SW 1271 (cell line): ENCODE measurements at places on chromosomes 4 and X.
A peak's percentile ranks its signal among the peaks of the same experiment; 100 is the strongest.

- no peak for DNase-seq
Measured at GRCh38 chrX:128807367-128807766, 715.9 kb downstream of the SMARCA1 start.

DNA sequence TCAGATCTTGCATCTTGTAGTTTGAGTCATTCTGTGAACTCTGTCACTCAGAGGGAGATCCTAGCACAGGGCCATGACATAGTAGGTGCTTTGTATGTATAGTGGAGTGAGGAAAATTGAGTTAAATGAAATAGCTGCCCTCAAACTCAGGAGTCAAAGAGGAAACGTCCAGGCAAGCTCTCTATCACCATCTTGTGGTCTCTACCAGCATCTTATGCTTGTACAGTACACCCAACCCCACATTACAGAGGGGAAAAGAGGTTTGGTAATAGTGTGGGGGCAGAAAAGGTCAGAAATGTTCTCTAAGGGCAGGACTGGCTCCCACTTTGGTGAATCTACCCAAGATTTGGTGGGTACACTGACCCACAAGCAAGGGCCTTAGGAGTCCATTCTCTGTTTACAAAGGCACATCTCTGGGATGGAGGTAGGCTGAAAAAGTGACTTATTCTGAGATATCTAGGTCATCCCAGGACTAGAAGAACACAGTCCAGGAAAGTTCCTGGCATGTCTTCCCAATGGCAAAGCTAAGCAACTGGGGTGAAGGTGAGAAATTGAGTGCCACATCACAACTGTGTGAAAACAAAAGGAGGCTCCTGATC is 131.8 kb downstream of the OR13H1 start:
- peak; percentile 2 for DNase-seq

DNA sequence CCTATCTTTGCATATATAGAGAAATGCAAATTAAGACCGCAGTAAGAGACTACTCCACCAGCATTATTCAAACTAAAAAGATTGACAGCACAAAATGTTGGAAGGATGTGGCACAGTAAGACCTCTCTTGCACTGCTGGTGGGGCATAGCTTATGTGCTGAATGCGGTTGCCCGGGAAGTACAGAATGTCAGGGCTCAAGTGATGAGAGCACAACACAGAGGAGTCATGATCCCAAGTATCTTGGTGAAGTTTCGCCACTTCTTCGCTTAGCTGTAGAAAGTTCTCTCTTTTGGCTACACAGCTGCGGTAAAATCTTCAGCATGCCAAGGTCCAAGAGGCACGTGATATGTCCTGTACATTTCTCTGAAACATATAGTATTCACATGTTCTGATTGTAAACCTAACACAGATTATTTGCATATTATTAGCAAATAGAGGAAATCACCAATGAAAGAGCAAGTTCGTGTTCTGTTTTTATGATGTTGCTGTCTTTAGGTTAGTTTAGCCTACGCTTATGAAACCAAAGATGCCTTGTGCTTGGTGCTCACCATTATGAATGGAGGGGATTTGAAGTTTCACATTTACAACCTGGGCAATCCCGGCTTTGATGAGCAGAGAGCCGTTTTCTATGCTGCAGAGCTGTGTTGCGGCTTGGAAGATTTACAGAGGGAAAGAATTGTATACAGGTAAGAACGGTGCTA is 55.0 kb downstream of the HTT-AS start:
- no peak for DNase-seq

GRCh38 chrX:46630141-46630540 is 56.6 kb downstream of the CHST7 start:
- DNase-seq: no peak

- no peak for DNase-seq
Measured at GRCh38 chr4:177948853-177949252, 506.6 kb upstream of the AGA start.

DNA sequence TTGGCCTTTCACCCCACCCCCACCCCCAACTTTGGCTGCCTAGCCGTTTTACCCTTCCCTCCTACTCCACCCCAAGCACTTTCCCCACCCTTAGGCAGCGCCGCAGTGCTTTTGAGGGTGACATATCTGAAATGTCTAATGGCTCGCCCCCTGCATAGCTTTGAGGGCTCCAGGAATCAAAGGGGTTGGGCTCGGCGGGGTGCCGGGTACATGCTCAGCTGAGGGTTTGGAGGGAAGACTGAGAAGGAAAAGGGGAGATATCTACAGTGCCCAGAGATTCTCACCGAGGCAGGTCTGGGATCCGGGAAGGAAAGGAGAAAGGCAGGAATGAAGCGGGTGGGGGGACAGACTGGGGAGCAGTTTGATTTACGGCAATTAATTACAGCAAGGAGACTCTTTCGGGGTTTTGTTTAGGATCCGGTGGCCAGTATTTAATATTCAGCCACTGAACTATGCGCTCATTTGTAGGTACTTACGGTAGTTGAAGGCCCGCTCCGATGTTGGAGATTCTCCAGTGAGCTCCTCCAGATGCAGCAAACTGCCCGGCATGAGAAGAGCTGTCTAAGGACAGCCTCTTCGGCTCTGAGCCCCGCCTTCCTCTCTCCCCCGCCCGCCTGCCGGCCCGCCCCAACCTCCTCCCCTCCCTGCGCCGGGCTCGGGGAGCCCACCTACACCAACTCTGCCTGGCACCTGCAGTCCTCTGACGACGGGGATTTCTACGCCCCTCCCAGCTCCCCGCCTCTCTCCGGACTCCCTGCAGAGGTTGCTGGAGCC is at the start of gene IGSF1:
Gene IGSF1, minus strand, starts transcription at position 569 of the 774 bp plus-strand sequence. CDS start 2,632 bp downstream, outside the sequence.
- no peak for DNase-seq

DNA sequence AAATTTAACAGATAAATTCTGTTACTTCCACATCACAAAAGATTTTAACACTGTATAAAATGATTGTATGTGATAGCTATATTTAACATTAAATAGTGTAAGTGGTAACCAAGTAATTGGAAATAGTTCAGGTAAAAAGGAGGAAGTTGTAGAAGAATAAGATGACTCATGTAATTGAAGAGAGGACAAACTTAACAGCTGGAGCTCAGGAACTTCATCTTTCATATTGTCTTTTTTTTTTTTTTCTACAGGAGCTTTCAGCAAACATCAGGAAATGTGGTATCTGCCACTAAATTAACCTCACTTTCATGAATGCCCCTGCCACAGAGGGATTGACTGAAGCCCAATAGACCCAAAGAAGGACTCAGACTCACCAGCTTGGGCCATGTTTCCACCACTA is 188.4 kb upstream of the VEGFC start:
- no peak for DNase-seq

- no peak for DNase-seq
Measured at GRCh38 chrX:23616361-23616760, 50.9 kb upstream of the PRDX4 start.

DNA sequence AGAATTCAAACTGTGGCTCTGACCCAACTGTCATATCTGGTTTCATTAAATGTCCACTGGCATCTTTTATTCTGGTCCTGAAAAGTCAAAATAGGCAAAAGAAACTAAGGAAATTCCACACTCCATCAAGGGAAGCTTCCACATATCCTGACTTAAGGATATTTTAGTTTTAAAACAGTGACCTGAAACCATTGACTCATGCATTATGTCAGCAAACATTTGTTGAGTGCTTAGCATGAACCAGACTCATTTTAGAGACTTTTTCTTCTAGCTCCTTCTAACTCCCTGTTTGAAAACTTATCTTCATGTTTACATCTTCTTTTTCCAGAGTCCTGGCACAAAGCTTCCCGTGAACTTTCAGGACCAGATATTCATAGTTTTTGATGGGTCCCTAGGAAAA is 6.9 kb upstream of the CXCL1 start:
- DNase-seq: no peak

DNA sequence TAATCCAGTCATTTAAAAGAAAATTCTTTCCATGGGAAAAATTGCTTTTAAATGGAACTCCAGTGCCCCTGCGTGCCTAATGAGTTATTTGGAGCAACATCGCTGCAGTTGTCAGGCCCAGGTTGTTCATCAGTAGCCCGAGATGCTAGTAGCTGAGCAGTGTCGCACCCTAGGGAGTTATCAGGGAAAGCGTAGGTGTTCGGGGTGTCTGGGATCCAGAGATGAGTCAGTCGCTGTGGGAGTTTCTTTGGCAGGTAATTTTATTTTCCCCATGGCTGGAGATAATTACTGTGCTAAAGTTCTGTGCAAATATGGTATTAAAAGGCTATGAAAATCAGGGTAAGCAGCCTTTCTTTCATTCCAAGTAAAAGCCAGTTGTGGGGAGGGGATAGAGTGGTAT is 49.4 kb downstream of the ANXA3 start:
- no peak for DNase-seq

DNA sequence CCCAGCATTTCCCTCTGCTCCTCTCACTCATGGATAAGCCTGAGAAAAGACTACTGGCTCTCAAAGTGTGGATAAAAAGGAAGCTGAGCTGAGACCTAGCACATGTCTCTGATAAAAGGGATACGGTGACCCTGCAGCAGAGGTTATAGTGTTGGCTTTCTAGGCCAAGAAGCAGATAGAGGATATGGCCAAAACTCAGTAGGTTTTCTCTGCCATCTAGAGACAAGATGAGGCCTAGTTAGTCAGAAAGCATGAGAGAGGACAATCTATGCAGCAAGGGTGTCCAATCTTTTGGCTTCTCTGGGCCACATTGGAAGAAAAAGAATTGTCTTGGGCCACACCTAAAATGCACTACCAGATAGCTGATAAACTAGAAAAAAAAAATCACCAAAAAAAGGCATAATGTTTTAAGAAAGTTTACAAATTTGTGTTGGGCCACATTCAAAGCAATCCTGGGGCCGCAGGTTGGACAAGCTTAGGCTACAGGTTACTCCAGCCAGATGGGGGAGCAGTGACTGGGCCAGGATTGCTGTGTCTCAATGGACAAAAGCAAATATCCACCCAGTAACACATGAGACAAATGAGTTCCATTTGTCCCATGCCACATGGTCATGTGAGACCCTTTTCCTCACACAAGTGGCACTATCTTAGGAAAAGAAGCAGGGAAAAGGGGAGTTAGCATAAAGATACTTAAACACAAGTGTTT is 411.4 kb downstream of the INPP4B start:
- DNase-seq: no peak

- no peak for DNase-seq
Measured at GRCh38 chrX:27694667-27695066, 104.5 kb downstream of the DCAF8L2 start.

- no peak for DNase-seq
Measured at GRCh38 chrX:154327038-154327820, 31.6 kb downstream of the TKTL1 start.
